Fibroblast of skin of left quadriceps (primary cell): ENCODE measurements at places on chromosomes 7 and 10.

DNA sequence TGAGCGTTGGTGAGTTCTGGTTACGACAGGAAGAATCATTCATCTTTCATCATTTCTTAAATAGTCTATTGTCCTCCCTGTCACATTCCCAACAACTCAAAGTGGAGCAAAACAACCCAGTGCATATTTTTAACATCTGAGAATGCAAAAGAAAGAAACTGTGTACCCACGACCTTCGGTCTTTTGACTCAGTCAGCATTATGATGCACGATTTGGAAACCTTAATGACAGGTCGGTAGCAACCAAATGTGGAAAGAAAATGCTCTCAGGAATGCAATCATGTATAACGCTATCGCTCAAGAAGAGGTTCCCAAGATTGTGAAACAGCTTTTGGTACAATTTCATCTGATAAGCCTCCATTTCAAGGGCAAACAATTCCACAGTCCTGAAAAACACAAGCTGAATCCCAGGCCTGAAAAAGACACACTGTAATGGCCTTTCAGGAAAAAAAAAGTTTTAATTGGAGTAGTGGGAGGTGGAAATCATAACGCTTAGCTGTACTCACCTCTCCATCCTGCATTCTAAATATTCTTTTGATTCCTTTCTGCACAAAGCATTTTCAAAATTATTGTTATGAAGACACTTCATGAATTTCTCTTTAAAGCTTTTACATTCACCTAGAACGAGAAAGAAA is 2.6 kb downstream of the COX19 start:
- no peak for DNase-seq

DNA sequence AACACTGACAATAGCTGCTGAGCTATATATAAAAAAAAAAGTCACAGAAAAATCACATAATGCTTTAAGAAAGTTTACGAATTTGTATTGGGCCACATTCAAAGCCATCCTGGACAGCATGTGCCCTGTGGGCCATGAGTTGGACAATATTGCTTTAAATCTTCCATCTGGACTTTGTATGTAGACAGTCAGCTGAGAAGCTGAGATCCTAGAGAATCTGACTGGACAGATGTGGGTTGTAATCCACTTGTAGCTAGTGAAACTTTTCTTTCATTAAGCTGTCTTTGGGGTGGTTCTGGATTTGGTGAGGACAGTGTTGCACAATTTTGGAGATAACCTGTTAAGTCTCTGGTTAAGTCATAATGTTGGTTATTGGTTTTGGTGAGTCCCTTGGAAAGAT is 824.5 kb downstream of the CCSER2 start:
- no peak for DNase-seq

DNA sequence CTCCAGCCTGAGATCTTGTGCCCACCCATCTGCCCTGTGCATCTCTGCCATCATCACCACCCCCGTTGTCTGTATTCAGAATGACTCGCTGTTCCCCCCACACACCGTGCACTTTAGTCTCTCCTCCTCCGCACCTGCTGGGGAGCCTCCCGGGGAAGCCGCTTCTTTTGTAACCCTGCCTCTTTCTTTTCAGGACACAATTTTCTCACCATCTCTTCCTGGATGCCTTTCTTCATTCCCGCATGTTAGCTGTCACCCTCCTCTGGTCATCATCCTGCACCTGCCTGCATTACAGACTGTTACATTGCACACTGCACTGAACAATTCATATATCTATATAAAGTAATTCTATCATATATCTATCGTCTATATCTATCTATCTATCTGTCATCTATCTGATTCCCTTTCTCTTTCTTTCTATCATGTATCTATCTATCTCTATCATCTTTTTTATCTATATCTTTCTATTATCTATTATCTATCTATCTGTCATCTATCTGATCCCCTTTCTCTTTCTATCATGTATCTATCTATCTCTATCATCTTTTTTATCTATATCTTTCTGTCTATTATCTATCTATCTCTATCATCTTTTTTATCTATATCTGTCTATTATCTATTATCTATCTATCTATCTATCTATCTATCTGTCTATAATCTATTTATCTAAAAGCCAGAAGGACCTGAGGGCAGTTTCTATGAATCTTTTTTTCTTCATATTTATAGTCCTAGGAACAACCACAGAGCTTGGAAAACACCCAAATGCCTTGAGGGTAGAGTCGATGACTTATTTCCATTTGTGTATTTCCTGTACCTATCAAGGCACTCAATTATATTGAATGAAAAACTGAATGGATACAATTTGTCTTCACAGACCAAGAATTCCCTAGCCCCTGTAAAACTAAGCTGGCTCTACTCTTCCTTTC is 642.5 kb downstream of the ACTR3B start:
- DNase-seq, result no peak

DNA sequence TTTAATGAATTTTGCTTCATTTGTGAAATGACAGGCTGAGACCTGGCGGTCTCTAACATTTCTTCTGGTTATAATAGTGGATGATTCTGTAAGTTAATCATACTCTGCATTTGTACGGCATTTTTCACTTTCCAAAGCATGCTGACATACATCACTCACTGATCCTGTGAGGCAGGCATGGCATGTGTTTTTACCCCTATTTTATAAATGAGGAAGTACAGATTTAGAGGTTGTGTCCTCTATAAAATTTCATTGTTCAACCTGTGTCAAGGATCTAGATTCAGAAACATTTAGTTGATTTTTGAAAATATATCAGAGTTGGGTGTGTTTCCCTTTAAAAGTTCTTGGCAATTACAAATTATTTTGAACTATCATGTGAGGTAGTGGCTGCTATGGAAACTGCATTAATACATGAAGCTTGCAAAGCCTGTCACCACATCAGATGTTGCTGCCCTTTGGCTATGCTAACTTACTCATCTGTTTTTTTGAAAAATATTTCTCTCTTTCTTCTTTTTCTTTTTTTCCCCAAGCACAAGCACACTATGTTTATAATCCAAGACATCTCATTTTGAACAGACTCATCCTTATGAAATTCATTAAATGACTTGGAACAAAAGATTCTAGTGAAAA is 172.7 kb downstream of the GNAI1 start:
- DNase-seq, result no peak

- DNase-seq, result no peak
Measured at GRCh38 chr7:144057954-144058353, 9.2 kb downstream of the OR2A5 start.

DNA sequence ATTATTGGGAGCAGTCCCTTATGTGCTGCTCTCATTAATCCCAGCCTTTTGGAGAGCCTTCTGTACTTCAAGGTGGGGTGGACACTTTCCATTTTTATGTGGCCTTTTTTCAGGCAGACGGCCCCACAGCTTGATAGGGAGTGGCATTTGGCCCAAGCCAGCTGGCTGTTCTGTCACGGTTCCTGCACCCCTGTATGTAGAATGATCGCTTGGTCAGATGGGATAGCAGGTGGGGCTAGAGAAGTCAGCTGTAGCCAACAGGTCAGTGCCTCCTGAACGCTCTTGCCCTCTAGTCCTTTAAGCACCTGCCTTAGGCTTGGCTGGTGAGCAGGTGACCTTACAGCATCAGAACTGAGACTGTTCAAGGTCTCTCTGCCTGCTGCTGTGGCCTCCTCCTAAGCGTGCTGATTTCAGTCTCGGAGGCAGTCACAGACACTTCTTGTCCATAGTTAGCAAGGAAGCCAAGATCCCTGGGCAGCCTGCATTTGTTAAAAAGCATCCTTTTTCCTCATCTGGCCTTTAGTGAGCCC is 95.3 kb downstream of the LRRC4 start:
- no peak for DNase-seq

- no peak for DNase-seq
Measured at GRCh38 chr10:43292755-43293676, 26.2 kb upstream of the RASGEF1A start.

- no peak for DNase-seq
Measured at GRCh38 chr10:46223064-46223480, 63.7 kb upstream of the ANTXRL start.

DNA sequence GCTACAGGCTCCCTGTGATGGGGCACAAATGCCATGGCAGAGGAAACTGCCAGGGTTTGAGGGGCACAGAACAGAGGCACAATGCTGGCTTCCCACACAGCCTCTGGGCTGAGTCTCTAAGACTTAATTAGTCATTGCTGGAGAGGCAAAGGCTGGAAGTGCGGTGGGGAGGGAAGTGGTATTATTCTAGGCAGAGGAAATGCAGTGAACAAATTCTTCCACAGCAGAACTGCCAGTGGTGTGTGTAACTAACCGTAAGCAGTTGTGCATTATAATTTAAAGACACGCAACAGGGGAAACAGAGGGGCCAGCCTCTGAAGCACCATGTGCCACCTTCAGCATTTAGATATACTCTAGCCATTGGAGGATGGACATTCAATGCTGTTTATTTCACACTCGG is 12.8 kb downstream of the ICA1 start:
- DNase-seq, result no peak

GRCh38 chr10:804191-804781 is 114.8 kb upstream of the DIP2C start:
- no peak for DNase-seq

DNA sequence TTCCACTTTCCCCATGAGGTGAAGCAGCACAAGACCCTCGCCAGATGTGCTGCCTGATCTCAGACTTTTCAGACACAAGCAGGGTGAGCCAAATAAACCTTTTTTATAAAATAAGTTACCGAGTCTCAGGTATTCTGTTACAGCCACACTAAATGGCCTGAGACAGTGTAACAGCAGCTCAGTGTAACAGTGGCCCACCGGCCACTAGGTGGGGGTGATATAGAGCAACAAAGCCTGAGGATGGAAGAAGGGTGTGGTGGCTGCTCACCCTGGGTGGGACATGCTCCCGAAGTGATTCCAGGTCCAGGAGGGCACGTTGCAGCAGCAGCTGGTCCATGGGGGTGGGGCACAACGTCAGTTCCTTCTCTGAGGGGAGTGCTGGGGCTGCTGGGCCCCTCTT is 44.6 kb downstream of the BMS1 start:
- DNase-seq, result no peak

GRCh38 chr10:24277771-24278170 is 68.8 kb downstream of the KIAA1217 start:
- no peak for DNase-seq

GRCh38 chr7:23768022-23768421 is 58.0 kb downstream of the STK31 start:
- no peak for DNase-seq

DNA sequence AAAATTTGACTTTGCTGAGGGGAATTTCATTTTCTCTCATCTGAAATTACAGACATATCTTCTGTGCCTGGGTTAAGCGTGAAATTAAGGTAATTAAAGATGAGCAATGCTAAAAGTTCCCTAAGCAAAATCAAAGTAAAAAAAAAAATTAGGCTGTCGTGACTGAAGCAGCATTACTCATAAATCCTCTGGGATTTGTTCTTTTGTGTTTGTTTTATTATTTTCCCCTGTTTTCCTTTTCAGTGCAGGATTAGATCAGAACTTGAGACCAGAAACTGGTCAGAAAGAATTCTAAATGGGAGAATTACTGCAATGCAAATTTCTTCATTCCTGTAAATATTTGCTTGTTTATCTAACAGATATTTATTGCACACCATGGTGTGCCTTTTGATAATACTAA is 141.4 kb upstream of the BET1 start:
- no peak for DNase-seq

GRCh38 chr7:30468791-30469190 is 9.8 kb downstream of the NOD1 start:
- DNase-seq, result no peak

GRCh38 chr10:50990568-50991455 is 83.5 kb upstream of the PRKG1 start:
- peak; percentile 67 for DNase-seq

GRCh38 chr7:139687980-139688632 is 89.7 kb downstream of the HIPK2 start:
- DNase-seq, result no peak

- DNase-seq, result no peak
Measured at GRCh38 chr10:104732222-104732621, 91.1 kb downstream of the SORCS3 start.

GRCh38 chr7:18144166-18144565 is 116.5 kb upstream of the PRPS1L1 start:
- DNase-seq, result no peak

DNA sequence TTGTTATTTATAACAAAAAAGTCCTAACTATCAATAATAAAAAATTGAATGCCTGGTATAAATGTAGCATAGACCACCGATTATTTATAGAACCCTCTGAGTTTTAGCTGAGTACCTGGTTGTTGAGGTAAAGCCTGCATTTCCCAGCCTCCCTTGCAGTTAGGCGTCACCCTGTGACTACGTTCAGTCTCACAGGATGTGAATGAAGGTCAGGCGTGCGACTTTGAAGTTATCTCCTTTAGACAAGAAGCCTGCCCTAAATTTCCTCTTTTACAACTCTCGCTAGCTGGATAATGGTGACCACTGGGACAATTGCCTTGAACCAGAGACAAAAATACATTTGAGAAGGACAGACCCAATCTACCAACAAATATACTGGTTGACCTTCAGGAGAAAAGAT is 67.5 kb upstream of the TES start:
- no peak for DNase-seq

DNA sequence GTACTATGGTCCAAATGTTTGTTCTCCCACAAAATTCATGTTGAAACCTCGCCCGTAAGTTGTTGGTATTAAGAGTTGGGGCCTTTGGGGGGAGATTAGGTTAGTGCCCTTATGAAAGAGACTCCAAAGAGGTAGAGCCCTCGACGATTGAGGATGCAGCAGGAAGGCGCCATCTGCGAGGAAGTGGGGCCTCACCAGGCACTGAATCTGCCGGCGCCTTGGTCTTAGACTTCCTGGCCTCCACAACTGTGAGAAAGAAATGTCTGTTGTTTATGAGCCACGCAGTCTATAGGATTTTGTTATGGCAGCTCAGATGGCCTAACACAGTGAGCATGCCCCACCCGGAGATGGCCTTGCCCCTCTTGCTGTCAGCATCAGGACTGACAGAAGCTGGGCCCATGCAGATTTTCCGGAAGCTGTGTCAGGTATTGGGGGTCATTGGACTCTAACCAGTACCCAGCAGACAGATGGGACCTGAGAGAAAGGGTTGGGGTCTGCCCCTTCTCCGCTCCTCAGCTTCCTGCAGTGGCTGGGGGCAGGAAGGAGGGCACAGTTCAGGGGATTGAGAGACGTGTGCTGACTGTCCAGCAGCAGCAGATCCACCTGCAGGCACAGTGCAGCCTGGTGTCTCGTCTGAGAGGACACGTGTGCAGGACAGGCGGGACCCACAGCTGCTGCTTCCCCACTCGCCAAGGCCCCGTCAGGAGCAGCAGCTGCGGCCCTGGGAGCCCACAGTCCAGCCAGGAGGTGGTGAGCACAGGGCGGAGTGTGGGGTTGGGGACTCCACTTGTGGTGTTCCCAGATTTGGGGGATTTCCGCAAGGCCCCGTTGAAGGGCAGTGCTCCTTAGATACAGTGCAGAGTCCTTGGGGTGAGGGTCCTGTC is 47.8 kb downstream of the MGMT start:
- DNase-seq, result no peak

GRCh38 chr10:7525314-7526016 is 114.6 kb upstream of the SFMBT2 start:
- DNase-seq, result peak; percentile 35

DNA sequence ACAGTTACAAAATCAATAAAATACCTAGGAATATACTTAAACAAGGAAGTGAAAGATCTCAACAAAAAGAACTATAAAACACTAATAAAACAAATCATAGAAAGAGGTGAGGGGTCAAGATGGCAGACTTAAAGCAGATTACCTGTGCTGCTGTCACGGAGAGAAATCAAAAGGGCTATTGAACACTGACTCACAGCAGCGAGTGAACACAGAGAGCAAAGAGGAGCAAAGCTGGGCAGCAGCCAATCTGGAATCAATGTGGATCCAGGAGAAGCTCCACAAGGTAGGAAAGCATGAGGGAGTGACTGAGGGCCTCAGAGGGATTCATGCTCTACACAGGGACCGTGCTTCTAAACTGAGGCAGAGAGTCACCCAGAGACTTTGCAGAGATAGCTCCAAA is 562.0 kb upstream of the SEMA3D start:
- DNase-seq, result no peak

- no peak for DNase-seq
Measured at GRCh38 chr7:102845346-102845745, 67.5 kb upstream of the LRRC17 start.
